ENCODE measurements at places on chromosomes 16 and 17. TPM values are rescaled to one million over a fixed set of nuclear protein-coding genes. Genes with fewer than 3 reads are reported as not detected.

DNA sequence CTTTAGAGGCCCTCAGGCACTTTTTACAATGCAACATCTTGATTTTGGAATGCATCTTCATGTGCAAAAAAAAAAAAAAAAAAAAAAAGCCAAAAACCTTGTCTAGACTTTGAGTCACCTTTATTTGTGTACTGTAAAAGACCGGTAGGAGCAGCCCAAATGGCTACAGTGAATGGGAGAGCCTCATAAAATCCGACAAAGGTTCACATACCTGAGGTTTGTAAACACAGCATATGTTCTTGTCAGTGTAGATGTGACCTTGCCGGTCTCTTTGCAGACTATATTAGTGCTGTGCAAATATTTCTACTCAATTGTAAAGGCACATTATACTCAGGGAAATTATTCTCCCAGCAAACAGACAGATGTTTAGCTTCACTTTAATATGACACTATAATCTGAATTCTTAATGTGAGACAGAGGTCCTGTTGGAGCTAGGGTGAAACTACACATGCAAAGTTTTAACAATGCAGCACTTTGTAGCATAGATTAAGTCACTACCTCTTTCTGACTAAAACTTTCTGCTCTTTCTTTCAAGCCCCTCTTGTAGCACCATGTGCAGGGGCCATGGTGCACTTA lies 211.3 kb downstream of the CA10 start:
- no peak for DNase-seq

- DNase-seq: no peak
Measured at GRCh38 chr16:81440888-81441761, 3.5 kb upstream of the CMIP start.

- DNase-seq: no peak
Measured at GRCh38 chr17:17017343-17018014, 24.8 kb upstream of the MPRIP start.

- DNase-seq: peak; percentile 42
Measured at GRCh38 chr16:88558457-88559442, 11.5 kb upstream of the ZC3H18 start.

TP53TG3F gene
- total RNA-seq: not detected

BRIP1 gene
- 14.5 TPM for total RNA-seq

DNA sequence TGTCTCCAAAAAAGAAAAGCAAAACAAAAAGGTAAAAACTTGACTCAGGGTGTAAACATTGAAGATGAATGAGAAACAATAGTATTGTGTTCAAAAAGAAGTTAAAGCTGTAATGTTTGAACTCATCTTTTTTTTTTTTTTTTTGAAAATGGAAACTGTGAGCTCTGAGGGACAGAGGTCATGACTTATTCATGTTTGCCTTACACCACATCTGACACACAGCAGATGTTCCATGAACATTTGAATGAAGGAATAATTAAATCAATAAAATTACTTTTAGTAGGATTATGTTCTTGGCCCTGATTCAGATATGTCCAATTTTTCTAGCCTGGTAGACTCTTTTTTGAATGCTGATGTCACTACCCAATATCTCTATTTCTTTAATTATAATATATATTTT lies 95.7 kb upstream of the MED13 start:
- DNase-seq: no peak

GRCh38 chr17:76929148-76929547 lies 60.9 kb downstream of the MGAT5B start:
- no peak for DNase-seq

MPP2 gene
- 6.0 TPM for total RNA-seq

DNA sequence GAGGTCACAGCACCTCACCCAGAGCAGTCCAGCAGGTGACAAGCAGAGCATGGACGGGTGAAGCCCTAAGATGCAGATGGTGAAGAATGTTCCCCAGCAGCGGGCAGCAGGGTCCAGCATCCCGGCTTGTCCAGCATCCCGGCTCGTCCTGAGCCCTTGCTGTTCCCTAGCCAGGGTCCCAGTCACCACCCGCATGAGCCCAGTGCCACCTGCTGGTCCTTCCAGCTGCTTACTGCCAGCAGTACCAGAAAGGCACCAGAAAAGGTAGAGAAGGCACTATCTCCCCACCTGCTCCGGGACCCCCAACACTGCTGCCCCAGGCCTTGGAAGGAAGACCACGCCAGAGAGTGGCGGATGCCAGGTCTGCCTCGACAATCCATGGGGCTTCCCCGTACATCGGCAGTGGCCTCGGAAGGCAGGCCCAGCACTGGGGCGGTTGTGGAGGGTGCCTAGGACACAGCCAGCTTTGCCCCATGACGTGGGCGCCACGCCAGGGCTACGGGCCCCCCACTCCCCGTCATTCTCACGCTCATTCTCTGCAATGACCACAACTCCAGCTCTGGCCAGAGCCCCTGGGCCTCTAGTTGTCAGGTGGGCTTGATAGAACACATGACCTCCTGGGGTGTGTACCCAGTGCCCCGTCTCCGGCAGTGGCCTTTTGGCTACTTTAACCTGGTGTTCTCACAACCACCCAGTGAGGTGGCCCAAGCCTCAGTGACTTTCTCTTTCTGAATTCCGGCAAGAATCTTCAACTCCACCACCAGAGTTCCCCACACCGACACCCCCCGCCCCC lies 1.4 kb downstream of the CENPX start:
- DNase-seq: peak; percentile 84

NHERF1 gene
- 143 TPM for total RNA-seq

- peak; percentile 70 for DNase-seq
Measured at GRCh38 chr17:57294629-57295501, 38.5 kb downstream of the MSI2 start.

B3GNT9 gene
- total RNA-seq: 2.1 TPM

TBC1D3K gene
- total RNA-seq: not detected

- DNase-seq: no peak
Measured at GRCh38 chr16:50360779-50361178, 8.0 kb downstream of the BRD7 start.

GRCh38 chr16:28158136-28158535 lies 53.6 kb downstream of the XPO6 start:
- DNase-seq: no peak

- DNase-seq: no peak
Measured at GRCh38 chr17:73122953-73123605, 30.6 kb upstream of the SLC39A11 start.

DNA sequence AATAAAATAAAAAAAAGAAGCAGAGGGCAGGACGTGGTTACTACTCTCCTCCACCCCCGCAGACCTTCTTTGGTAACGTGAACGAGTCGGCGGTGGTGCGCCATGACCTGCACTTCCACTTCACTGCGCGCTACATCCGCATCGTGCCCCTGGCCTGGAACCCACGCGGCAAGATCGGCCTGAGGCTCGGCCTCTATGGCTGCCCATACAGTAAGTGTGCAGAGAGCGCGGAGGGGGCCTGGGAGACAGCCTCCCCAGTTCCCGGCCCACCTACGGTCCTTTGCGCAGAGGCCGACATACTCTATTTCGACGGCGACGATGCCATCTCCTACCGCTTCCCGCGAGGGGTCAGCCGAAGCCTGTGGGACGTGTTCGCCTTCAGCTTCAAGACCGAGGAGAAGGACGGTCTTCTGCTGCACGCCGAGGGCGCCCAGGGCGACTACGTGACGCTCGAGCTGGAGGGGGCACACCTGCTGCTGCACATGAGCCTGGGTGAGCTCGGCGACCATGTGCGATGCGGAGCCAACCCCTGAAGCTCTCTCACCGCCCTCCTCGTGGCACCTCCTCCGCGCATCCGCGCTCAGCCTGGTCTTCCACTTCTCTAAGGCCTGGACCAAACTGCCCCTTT lies 2.7 kb downstream of the CNTNAP1 start:
- no peak for DNase-seq

- DNase-seq: no peak
Measured at GRCh38 chr16:87077750-87078127, 239.5 kb downstream of the C16orf95 start.

DNA sequence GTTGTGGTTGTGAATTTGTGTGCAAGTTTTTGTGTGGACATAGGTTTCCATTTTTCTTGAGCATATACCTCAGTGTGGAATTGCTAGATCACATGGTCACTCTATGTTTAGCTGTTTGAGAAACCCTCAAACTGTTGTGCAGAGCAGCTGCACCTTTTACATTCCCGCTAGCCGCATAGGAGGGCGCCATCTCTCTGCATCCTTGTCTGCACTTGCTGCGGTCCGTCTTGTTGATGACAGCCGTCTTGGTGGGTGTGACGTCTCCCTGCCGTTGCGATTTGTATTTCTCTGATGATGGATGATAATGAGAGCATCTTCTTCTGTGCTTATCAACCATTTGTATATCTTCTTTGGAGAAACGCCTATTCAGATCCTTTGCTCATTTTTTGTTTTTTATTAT lies 25.1 kb upstream of the IL17C start:
- DNase-seq: no peak

PRR29 gene
- 0.74 TPM for total RNA-seq

DNA sequence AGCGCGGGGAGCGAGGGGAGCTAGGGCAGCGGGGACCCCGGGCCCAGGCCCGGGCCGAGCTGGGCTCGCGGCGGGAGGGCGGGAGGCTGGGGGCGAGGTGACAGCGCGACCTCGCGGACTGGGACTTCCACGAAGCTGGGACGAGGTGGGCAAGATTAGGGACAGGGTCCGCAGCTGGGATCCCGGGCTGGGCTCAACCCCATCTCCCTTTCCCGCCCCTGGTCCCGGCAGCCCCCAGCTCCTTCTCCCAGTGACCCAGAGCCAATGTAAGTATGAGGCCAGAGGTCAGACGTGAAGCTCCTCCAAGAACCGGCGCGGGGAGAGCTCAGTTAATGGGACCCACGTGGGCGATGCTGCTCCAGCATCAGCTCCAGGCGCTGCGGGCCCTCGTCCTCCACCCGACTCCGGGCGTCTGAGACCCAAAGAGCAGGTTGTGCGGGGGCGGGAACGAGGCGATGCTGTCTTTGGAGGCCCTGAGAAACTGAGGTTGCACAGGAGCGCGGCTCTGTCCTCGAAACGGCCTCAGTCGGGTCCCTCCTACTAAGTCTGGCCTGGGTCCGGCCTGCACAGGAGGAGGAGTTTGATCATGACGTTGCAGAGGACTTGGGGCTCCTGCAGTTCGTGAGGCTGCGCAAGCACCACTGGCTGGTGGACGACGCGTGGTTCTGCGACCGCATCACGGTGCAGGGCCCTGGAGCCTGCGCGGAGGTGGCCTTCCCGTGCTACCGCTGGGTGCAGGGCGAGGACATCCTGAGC lies 585 bp downstream of the ALOX12 start:
- no peak for DNase-seq

GRCh38 chr16:52743707-52744106 lies 196.8 kb upstream of the TOX3 start:
- DNase-seq: no peak

- no peak for DNase-seq
Measured at GRCh38 chr16:84953190-84953746, 58.1 kb downstream of the ZDHHC7 start.

DNA sequence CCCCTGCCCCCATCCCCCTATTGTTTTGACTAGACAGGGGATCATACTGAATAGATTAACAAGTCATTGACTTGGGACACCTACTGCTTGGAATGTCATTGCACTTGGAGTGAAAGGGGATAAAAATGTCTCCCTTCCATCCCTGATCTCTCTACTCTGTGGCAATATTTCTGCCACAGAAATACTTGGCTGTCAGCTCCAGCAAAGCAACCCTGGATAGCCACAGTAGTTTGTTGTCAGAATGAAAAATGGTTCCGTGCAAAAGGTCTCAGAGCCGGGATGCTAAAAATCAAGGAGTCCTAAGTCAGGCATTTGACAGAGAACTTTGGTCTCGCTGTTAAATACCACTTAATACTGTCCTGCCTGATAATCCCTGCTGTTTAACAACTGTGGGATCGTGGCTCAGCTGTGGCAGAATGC lies 722.0 kb upstream of the SOX9 start:
- no peak for DNase-seq

GRCh38 chr16:15533386-15533785 lies 99.0 kb downstream of the BMERB1 start:
- DNase-seq: no peak

CES1 gene
- not detected for total RNA-seq

- peak; percentile 57 for DNase-seq
Measured at GRCh38 chr16:27355610-27356009, 41.8 kb downstream of the IL4R start.
